ENCODE measurements at places on chromosomes 16 and 17.

- DNase-seq, result no peak
These were observed 2.3 kb downstream of the RAB37 start for GRCh38 chr17:74739227-74739831.

GRCh38 chr17:71866095-71866494 lies 254.7 kb upstream of the SOX9 start:
- no peak for DNase-seq

DNA sequence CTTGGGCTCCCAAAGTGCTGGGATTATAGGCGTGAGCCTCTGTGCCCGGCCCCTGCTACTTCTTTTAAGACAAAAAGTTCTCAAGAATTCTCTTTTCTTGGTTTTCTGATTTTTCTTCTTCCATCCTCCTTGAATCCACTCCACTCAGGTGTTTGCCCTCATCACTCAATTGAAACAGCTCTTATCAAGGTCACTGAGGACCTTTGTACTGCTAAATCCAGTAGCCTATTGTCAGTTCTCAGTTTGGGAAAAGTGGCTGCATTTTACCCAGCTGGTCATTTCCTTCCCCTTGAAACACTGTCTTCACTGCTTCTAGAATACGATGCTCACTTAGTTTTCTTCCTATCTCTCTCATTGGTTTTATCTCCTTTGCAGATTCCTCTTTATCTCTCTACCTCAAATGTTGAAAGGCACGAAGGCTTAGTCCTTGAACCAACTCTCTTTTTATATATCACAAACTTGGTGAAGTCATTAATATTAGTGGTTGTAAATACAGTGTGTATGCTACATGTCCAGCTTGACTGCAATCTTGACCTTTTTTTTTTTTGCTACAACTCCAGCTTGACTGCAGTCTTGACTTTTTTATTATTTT lies 29.8 kb downstream of the ZNRF1 start:
- DNase-seq, result no peak

DNA sequence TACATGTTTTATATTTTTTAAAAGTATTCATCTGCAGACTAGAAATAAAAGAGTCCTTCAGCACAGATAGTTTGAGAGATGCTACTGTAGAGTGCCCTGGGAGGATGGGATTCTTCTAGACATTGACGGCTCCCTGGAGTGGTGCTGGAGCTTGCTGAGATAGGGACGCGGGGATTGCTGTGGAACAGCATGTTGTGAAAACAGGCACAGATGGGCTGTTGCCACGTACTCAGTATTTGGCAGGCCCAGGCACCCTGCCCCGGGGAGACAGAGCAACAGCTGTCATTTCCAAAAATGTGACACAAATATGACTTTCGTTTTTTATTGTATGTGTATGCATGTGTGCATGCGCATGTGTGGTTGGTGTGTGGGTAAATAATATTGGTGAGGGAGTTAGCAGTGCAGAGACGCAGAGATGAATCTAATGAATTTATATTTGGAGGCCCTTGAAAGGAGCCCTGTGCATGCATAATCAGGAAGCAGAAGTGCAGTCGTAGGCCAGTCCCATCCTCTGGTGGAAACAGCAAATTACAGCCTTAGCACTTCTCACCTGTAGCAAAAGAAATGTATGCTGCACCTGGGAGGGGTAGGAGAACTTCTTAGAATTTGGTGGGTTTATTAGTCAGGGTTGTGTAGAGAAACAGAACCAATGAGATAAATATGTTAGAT lies 6.2 kb upstream of the ABCA8 start:
- DNase-seq, result no peak

DNA sequence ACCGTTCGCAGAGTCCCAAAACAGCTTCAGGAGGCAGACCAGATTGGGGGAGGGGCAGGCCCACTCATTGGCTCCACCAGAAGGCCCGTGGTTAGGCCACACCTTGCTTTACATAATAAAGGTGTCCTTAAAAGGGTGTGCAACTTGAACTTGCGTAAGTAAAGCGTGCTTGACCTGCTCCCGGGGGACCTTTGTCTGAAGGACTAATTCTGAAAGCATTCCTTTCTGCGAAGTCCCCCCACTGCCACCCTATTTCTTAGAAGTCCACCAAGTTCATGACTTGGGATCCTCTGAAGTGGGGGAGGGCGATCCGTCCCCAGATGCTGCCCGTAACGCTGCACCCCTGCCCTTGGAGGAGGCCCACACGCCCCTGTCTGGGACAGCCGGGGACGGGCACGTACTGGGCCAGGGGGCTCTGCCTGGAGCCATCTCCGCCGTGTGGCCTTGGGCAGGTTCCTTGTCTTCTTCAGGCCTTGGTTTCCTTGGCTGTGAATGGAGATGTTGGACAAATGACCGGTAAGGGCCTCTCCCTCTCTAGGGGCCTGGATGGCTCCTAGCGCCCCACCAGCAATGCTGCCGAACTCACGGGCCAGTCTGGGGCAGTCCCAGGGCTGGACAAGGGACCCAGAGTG lies 823 bp upstream of the ZNF469 start:
- DNase-seq, result no peak

DNA sequence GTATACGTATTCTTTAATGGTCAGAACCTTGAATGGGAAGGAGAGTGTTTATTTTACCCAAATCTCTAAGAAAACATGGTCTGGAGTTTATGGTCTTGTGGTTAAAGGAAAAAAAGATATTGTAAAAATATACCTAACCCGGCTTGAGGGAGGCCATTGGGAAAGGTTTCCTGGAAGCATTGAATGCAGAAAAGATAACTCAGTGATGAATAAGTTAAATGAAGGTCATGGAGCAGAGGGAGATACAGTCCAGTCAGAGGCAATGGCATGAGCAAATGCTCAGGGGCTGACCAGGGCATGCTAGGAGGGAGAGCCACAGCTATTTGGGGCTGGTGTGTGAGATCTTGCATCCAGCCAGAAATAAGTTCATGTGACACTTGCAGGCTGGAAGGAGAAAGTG lies 430.4 kb upstream of the CDH5 start:
- no peak for DNase-seq

DNA sequence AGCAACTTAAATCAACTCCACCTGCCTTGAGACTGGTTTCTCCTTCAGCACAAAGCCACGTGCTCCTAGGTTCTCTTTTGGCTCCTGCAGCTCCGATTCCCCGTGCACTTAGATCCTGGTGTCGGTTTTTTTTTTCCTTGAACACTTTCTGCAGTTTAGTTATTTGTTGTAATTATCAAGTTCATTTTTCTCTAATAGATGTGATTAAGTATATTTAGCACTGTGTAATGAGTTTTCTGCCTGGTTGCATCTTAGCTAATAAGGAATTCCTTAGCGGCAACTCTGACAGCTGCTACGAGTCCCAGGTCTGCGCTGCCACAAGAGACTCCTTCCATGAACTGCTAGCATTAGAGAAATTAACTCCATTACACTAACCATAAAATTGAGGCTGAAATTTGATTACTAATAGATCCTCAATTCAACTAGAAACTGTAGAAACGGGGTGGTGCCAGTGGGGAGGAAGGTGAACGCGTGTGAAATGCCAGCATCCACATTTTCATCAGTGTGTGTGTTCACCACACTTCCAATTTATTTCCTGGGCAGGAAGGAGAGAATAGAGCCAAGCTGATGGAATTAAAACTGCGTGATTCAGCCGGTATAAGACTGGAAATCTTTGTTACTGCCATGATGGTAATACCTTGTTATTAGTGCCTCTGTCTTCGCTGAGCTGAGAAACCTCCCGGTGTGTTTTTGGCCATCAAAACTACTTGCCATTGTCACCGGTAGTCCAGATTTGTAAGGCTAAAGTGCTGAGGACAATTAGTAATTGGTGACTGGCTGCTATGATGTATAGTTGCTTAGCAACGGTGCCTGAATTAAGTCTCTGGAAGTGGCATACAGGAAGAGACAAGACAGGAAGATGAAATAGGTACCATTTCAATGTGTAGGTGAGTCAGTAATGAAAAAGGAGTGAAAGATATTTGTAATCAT lies 232.4 kb downstream of the IRX3 start:
- no peak for DNase-seq

DNA sequence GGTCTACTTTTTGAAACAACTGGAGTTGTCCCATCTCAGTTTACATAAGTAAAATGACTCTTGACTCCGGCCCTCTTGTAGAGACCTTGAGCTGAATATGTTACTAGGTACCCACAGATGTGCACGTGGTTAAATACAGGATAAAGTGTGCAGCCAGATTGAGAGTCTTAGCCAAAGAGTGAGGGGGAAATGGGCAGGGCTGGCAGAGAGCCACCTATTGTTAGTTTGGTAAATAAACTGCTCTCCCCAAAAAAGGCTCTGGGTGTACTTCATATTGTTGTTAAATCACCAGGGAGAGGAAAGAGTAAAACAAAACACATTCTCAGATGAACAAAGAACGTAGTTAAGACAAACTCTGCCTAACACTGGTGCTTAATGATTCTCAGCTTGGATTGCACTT lies 20.3 kb downstream of the G6PC1 start:
- DNase-seq, result no peak

- DNase-seq, result no peak
These were observed 44.0 kb downstream of the SPOP start for GRCh38 chr17:49633762-49634484.

DNA sequence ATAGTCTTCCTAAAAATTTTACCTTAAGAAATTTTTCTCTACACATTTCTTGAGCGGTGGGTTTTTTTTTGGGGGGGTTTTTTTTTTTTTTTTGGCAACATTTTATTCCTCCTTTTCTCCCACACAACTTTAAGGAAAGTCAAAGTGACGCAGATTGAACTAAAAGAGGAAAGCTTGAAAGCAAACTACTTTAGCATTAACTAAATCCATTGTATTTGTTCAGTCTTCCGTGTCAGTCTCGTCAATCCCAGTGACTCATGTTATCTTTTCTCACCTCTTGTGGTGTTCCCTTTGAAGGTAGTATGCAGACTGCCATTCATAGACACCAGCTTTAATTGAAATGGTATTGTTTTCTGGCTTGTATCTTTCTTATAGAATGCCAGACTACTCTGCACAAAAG lies 39.3 kb downstream of the TADA2A start:
- DNase-seq, result no peak

GRCh38 chr17:58329035-58329809 lies 627 bp upstream of the TSPOAP1 start:
- peak; percentile 98 for DNase-seq

- no peak for DNase-seq
These were observed 17.4 kb downstream of the TNFRSF13B start for GRCh38 chr17:16954521-16954920.

DNA sequence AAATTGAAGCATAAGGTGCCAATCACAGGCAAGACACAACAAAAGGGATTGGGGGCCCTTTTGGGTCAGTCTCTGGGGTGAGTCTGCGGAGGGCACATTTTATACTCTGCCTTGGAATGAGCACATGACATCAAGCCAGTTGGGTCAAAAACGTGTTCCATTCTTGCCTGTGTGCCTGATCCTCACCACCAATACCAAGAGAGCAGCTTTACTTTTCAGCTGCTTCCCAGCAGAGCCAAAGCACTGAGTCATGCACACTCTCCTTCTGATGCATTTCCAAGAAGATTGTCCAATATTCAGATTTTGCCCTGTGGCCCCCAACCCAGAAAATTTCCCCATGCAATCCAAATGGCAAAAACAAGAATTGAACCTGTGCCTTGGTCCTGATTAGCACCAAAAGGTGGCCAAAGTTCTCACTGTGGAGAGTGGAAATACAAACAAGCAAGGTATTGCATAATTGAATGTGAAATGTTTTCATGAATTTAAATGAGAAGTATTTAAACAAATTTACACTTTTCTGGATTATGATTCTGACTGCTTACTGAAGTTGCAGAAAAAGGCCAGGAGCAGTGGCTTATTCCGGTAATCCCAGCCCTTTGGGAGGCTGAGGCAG lies 217.8 kb upstream of the SOX9 start:
- DNase-seq, result no peak

DNA sequence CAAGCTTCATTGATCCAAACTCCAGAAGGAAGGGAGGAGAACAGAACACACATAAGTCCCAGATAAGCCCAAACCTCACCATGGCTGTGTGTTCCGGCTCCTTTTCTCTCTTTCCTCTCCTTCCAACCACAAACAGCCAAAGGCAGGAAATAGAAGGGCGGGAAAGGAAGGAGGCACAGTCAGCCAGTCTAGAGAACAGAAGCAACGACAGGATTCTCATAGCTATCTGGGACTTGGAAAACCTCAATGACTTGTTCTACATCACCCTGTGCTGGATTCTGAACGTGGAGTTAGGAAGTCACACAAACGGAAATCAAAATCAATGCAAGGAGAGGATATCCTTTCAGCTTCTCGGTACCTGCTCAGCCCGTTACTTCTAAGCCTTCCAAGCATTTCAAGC lies 9.0 kb downstream of the CRK start:
- no peak for DNase-seq

GRCh38 chr16:18024611-18025010 lies 311.9 kb downstream of the NPIPA8 start:
- DNase-seq, result no peak

DNA sequence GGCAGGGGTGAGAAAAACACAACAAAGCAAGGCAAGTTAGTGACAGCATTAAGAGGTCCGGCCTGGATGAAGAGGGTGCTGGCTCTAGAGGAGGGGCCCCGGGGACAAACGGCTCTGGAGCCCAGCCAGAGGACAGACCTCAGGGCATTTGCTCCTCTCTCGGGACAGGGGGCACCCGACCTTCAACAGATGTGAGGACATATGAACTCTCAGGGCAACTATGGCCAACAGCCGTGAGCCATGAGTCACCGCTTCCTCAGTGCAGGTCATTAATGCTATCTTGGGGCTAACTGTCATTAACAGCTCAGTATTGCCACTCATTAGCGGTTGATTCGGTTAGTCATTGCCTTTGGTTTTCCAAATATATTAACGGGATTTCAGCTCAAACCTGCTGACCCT lies 9.7 kb upstream of the ARL5C start:
- peak; percentile 85 for DNase-seq

- peak; percentile 79 for DNase-seq
These were observed 40.9 kb downstream of the RFFL start for GRCh38 chr17:35022536-35023063.

DNA sequence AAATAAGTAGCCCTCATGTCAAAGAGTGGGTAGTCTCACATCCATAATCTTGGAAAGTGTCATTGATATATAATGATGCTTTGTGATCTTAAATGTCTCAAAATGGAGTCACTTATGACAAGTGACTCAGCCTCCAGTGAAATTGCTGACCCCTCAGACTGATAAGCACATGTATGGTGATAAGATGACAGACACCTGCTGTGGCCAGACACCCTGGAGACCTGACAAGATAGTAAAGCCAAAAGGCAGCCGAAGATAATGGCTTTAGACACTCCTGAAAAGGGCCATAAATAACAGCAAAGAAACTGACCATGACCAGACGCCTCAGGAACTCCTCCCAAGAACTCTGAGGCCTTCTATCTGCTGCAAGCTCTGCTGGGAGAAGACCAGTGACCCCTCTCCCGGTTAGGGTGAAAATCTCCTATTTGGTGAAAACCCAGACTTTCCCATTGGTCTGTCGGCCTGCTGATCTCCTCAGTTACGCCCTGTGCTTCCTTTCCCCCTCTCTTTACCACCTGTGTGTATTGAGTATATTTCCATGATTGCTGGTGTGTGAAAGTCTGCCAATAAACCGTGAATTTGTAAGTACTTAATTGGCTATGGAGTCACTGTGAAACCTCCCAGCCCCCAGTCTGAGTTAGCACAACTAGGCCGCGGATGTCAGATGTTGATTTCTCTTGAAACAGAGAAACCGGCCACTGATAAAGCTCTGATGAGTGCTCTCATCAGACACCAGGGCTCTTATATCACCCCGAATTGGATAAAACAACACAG lies 226.7 kb upstream of the MYOCD start:
- DNase-seq, result no peak

GRCh38 chr17:13016881-13017654 lies 759 bp downstream of the ELAC2 start:
- DNase-seq, result peak; percentile 32

- DNase-seq, result no peak
These were observed 1.3 kb upstream of the KRTAP4-7 start for GRCh38 chr17:41082626-41083025.
